Activated CD8-positive, alpha-beta memory T cell treated with anti-CD3 and anti-CD28 coated beads for 4 hours (primary cell): ENCODE measurements at places on chromosomes 12 and 14.

DNA sequence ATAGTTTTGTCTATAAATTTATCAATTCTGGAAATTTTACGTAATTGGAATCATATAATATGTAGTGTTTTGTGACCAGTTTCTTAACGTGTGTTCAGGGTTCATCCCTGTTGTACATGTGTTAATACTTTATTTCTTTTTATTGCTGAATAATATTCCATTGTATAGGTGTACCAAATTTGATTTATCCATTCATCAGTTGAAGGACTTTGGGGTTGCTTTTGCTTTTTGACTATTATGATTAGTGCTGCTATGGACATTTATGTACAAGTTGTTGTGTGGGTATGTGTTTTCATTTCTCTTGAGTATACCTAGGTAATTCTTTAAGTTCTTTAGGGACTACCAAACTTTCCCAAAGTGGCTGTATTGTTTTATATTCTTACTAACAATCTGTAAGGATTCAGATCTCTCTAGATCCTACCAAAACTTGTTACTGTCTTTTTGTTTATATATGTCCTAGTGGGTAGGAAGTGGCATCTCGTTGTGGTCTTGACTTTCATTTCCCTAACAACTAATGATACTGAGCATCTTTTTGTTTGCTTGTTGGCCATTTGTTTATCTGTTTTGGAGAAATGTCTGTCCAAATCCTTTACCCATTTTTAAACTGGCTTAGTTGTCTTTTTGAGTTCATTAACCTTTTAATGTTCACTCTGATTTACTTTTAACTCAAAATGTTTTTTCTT, 14.9 kb downstream of the VRK1 start:
- DNase-seq, result no peak

GRCh38 chr12:15050659-15051058, 77.8 kb downstream of the PDE6H start:
- no peak for DNase-seq

GRCh38 chr14:77024171-77024691, 4.3 kb downstream of the IRF2BPL start:
- DNase-seq, result no peak

DNA sequence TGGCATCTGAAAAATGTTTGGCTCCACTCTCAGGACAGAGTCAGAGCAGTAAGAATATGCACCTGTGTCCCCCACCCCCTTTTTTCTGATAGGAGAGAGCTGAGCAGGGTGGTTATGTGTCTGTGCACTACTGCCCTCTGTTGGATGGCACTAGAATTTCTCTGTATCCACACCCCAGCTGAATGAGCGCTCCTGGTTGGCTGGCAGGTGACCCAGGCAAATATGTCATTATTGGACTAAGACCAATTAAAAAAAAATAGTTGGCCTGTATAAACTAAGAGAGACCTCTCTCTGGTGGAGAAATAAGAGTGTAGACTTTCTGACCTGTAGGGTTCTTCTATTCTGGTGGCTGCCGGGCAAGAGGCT, 107.0 kb downstream of the PTCSC3 start:
- DNase-seq, result no peak

DNA sequence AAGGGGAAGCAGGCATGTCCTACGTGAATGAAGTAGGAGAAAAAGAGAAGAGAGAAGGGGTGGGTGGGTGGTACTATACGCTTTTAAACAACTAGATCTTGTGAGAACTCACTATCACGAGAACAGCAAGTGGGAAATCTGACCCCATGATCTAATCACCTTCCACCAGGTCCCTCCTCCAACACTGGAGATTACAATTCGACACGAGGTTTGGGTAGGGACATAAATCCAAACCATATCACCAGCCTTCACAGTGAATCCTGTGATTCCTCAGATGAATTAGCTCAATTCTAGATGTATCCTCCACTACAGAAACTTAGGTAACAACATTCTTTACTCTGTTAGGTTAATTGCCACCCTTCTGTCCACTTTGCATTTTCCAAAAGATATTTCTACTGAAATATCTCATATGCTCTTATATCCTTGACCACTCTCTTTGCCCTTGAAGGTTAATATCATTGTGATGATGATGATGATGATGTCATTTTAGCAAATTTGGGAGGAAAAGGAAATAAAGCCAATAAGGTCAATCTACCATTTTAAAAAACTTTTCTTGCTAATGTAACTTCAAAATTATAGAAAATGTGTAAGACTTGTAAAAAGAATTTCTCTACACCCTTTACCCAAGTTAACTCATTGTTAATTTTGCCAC, 23.2 kb upstream of the CCNT1 start:
- no peak for DNase-seq

GRCh38 chr14:94689985-94690400, 77.8 kb downstream of the SERPINA3 start:
- DNase-seq, result no peak

DNA sequence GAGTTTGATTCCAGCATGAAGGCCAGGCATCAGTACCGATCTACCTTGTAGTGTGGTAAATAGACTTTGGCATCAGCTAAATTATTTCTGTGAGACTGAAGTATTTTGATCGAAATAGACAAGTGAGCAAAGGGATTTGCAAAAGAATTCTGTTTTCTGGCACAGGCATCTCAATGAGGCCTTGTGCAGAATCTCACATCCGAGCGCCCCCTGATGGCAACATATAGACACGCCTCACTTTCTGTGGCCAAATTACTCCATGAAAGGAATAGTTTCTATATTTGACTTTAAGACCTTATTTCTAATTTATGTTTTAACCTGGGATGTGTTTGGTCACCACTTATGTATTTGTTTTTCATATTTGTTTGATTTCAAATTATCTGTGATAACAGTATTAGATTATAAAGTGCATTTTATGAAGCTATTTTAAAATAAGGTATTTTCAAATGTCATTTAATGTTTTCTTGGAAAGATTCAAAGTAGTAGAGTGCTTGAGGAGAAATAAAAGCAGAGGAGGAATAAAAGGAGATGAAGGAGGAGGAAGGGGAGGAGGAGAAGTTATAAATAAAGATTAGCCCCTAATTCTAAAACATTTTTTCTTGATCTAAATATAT, 731.9 kb downstream of the NRXN3 start:
- no peak for DNase-seq

GRCh38 chr14:64387232-64387781, 846 bp upstream of the MTHFD1 start:
- DNase-seq, result no peak

GRCh38 chr14:39140170-39140569, 26.0 kb downstream of the GEMIN2 start:
- no peak for DNase-seq
